CD4-positive, alpha-beta T cell treated with Interleukin-21 for 1 hour (primary cell): ENCODE measurements at places on chromosomes 3 and 15.

GRCh38 chr15:29693225-29693624, 129.0 kb downstream of the TJP1 start:
- DNase-seq: no peak

- no peak for DNase-seq
Observed at GRCh38 chr15:94097552-94097951, 133.8 kb upstream of the MCTP2 start.

GRCh38 chr3:32641356-32641755, 43.6 kb upstream of the CNOT10 start:
- DNase-seq: no peak

DNA sequence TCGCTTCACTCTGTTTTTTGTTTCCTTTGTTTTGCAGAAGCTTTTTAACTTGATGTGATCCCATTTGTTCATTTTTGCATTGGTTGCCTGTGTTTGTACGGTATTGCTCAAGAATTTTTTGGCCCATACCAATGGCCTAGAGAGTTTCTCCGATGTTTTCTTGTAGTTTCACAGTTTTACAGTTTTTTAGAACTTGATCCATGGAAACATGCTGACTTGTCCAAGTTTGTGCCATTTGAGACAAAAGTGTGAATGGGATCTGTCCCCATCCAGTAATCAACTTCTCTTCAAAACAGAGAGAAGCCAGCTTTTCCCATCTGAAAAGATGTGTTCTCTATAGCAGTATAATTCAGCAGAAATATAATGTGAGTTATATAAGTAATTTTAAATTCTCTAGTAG, 266.5 kb upstream of the LRTM1 start:
- DNase-seq: no peak

- no peak for DNase-seq
Observed at GRCh38 chr3:167394003-167394402, 13.9 kb upstream of the ZBBX start.

GRCh38 chr3:67898916-67899315, 244.5 kb upstream of the SUCLG2 start:
- DNase-seq: no peak

GRCh38 chr3:7305561-7305960, 444.6 kb downstream of the GRM7 start:
- DNase-seq: no peak
